ENCODE measurements at places on chromosomes 1 and 21. TPM values are rescaled to one million over a fixed set of nuclear protein-coding genes. Genes with fewer than 3 reads are reported as not detected.

TNFSF18 gene
- polyA plus RNA-seq, result 0.12 TPM

DNA sequence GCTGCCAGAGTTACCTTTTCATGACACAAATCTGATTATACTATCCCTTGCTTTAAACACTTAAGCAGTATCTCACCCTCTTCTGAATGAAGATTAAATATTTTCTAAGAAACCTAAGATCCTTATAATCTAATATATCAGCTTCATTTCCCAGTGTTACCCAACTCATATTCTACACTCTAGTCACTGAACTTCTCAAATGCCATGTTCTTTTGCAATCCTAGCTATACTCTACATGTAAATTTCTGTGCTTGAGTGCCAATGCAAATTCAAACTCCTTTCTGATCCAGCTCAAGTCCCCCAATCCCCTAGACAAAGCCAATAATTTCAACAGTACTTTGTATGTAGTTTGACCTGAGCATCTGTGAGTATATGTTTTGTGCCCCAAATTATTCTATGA lies 293.9 kb downstream of the SDCCAG8 start:
- no peak for DNase-seq

MMP23B gene
- polyA plus RNA-seq, result 14.9 TPM

GRCh38 chr1:211551638-211552460 lies 27.1 kb downstream of the SLC30A1 start:
- no peak for DNase-seq
